ENCODE measurements at places on chromosomes 12 and 14.
A peak's percentile ranks its signal among the peaks of the same experiment; 100 is the strongest.

DNA sequence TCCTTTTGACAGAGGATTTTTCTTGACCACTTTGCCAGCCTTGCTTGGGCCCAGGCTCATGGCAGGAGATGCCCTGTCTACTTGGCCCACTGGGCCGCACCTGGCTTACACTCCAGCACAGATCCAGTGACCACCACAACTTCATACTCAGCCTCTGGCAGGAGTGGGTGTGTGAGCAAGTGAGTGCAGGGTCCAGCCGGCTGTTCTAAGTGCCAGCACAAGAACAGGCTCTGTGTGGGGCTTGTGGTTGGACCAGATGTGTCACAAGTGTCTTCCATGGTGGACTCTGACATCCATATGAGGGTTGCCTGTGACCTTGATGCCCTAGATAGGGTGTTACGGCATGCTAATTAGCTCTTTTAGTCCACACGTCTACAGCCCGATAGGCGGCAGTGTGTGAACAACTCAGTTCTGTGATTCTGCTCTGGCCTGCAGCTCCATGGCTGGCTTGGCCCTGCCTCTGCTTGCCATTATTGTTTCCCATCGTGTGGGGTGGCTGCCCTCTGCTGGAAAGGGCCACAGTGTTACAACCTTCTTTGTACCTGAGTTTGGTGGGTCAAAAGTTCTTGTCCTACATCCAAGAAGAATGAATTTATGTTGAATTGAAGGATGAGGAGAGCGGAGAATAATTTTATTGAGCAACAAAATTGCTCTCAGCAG is 1089.1 kb downstream of the SLC6A15 start:
- no peaks in the 10 kb centered on the region for H3K27me3 ChIP-seq
- H3K27ac ChIP-seq: no peak overlapping the region
- no peaks in the 10 kb centered on the region for H3K36me3 ChIP-seq
- H3K4me1 ChIP-seq: no peaks in the 10 kb centered on the region
- no peak overlapping the region for H3K4me3 ChIP-seq
- DNase-seq: peak; percentile 66

DNA sequence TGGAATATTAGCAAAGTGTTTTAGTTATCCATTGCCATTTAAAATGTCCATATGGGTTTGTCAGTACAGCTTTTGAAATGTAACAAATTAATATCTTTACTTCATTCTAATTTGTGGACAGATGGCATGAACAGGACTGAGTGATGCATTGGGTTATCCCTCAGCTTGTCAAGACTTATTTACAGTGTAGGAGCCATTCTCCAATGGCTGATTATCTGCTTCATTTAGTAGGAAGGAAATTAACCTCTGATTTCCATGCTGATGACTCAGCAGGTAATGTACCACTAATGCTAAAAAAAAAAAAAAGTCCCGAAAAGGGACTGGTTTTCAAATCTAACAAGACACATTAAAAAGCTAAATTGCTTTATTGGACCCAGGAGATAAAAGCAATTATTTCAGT is 1149.0 kb upstream of the USP15 start:
- H3K4me3 ChIP-seq: no peak overlapping the region
- no peaks in the 10 kb centered on the region for H3K4me1 ChIP-seq
- H3K27me3 ChIP-seq: no peaks in the 10 kb centered on the region
- no peak overlapping the region for H3K27ac ChIP-seq

GRCh38 chr12:125634813-125635212 is 569.6 kb downstream of the AACS start:
- no peak for DNase-seq
- no peak overlapping the region for H3K27ac ChIP-seq
- H3K4me1 ChIP-seq: no peaks in the 10 kb centered on the region
- no peaks in the 10 kb centered on the region for H3K36me3 ChIP-seq
- H3K27me3 ChIP-seq: no peaks in the 10 kb centered on the region

GRCh38 chr12:50186681-50187080 is 19.5 kb upstream of the CERS5 start:
- H3K4me1 ChIP-seq: peaks cover 55% of the 10 kb centered on the region
- H3K4me3 ChIP-seq: peak overlapping the region; percentile 37
- no peaks in the 10 kb centered on the region for H3K27me3 ChIP-seq
- DNase-seq: no peak
- H3K27ac ChIP-seq: peak overlapping the region; percentile 87
- peaks cover 29% of the 10 kb centered on the region for H3K36me3 ChIP-seq

DNA sequence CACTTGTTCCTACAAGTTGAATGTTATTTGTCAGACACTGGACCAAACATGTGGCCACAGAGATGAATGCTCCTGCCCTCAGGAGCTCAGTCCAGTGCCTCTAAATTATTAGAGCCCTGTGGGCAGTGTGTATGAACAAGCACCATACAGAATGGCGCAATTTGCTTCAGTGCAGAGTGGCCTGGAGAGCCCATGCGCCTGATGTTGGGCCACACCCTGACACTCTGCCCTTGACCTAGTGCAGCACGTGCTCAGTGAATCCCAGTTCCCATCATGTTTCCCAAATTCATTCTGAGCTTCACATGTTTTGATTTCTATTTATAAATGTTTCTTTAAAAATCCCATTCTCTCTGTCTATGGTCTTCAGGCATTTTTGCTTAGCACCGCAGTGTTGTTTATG is 116.8 kb downstream of the PRMT8 start:
- peaks cover 23% of the 10 kb centered on the region for H3K36me3 ChIP-seq
- H3K4me3 ChIP-seq: no peak overlapping the region
- no peak overlapping the region for H3K27ac ChIP-seq
- DNase-seq: no peak
- no peaks in the 10 kb centered on the region for H3K4me1 ChIP-seq

DNA sequence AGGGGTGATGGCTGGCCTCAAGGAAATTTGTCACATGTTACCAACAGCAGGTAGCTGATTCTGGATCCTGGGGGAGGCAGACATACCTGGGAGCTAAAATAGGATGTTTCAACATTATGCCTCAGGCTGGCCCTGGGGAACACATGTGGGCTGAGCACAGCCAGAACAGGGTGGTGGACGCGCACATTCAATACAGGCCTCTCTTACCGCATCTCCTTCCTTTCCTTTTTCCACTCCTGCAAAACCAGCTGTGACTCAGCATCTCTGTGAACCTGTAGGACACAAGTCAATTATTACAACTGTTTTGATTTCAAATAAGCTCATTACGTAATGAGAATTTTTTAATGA is 61.0 kb downstream of the NT5DC3 start:
- peaks cover 46% of the 10 kb centered on the region for H3K36me3 ChIP-seq
- H3K4me1 ChIP-seq: no peaks in the 10 kb centered on the region
- DNase-seq: no peak
- no peak overlapping the region for H3K27ac ChIP-seq

- H3K36me3 ChIP-seq: no peaks in the 10 kb centered on the region
- H3K27ac ChIP-seq: no peak overlapping the region
- peaks cover 8% of the 10 kb centered on the region for H3K4me1 ChIP-seq
- no peak overlapping the region for H3K4me3 ChIP-seq
Measured at GRCh38 chr12:103538397-103538796, 42.6 kb upstream of the C12orf42 start.

DNA sequence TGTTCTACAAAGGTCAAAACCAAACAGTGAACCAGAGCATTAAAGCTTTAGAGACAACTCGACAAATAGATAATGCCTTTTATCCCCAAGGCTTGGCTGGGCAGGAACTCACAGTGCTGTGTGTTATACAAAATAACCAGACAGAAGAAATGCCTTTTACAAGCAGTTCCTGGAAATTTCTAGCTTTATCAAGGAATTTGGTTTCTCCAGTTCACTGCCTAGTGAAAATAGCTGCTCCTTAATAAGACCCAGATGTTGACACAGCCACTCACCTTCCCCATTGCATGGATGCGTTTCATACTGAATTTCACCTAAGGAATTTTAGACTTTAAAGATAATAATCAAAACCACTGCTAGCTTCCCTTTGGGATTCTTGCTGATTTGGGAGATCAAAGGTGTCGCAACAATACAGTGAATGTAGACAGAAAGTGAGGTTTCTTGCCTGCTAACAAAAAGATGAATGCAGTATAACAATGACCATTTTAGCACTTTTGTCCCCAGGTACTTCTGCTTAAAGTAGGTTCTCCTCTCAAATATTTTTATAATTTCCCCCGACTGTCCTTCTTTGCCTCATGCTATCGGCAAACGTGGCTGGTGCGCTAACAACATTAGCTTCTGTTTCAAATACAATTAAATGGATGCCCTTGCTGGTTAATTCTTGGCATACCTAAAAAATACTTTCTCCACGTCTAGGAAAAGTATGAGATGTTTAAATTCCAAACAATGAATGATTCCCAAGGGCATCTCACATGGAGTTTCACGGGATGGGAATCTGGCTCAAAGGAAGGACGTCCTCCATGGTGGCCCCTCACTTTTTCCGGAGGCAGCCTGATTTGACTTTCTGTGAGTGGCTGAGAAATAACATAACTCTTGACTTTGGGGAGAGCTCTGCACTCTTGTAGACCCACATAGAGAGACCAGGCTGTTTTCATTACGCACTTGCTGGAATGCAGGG is 162.4 kb downstream of the C12orf75 start:
- no peak for DNase-seq
- H3K4me1 ChIP-seq: no peaks in the 10 kb centered on the region

- H3K4me1 ChIP-seq: no peaks in the 10 kb centered on the region
- no peaks in the 10 kb centered on the region for H3K27me3 ChIP-seq
- H3K36me3 ChIP-seq: no peaks in the 10 kb centered on the region
- H3K4me3 ChIP-seq: no peak overlapping the region
- H3K27ac ChIP-seq: no peak overlapping the region
- DNase-seq: no peak
Measured at GRCh38 chr14:40581264-40581663, 1025.4 kb upstream of the LRFN5 start.

GRCh38 chr12:82326905-82327503 is 31.2 kb downstream of the CCDC59 start:
- H3K4me1 ChIP-seq: no peaks in the 10 kb centered on the region
- no peaks in the 10 kb centered on the region for H3K36me3 ChIP-seq
- peaks cover 3% of the 10 kb centered on the region for H3K27me3 ChIP-seq
- no peak overlapping the region for H3K4me3 ChIP-seq
- no peak for DNase-seq

All from activated CD4-positive, alpha-beta T cell treated with anti-CD3 and anti-CD28 coated beads for 36 hours (primary cell).